ENCODE measurements at places on chromosomes 1 and 21.

DNA sequence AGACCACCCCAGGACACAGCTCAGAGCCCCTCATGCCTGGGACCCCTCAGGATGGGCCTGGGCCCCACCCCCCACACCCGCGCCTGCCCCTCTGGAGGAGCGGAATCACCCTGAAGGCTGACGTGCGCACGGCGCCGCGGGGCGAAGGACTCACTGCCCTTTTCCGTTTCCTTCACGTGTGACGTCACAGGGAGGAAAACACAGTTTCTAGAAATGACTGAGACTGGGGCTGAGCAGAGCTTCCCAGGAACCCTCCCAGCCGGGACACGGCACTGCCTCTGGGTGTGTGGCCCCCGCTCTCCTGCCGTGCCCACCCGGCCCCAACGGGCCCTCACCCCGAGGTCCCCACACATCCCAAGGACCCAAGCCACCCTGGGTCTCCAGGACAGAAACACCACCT lies 5.4 kb upstream of the TNFRSF4 start:
- peak; percentile 39 for DNase-seq

GRCh38 chr21:32336711-32337110 lies 38.1 kb downstream of the MRAP start:
- DNase-seq = no peak

- DNase-seq = no peak
Measured at GRCh38 chr1:235403593-235403992, 36.4 kb downstream of the TBCE start.

DNA sequence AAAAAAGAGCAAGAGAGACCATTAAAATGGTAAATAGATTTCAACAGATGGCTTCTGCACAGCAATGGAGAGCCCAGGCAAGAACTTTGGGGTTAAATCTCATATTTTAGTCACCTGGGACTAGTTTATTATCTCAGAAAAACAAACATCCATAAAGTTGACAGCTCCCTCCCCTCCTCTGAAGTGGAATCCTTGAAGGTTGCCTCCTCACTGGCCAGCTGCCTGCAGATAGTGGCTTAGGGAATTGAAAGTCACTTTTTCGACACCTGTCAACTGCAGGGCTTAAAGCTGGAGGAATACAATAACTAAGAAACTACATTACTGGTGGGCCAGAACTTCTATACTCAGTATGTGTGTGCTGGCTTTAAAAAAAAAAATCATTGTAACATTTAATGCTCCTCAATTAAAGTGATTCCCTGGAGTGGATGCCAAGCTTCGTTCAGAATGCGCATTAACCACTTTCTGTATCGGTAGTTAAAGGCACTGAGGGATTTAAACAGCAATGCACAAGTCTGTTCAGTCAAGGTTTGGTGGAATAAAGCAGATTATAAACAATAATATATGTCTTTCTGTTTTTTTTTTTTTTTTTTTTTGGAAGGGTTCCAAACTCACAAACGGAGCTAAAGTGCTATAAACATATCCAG lies 52.5 kb downstream of the LHX4 start:
- DNase-seq = no peak

- DNase-seq = no peak
Measured at GRCh38 chr1:19205845-19206244, 4.2 kb downstream of the UBR4 start.

DNA sequence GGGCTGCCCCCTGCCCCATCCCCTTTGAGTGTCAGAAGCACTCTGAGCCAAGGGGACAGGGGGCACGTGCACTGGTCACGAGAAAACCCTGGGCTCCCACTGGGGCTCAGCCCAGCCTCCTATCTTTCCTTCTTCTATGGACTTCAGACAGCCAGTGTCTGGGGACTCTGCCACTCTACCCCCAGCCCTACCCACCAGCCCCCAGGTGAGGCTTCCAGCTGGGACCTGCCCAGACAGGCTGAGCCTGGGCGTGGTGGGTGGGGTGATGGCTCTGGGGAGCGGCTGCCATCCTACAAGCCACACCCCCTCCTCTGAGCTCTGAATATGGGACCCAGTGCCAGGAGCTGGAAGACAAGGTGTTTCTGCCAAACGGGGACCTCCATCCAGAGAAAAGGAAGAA lies 8.0 kb upstream of the SFN start:
- DNase-seq = no peak

- DNase-seq = no peak
Measured at GRCh38 chr1:205028924-205029323, 14.1 kb upstream of the CNTN2 start.

DNA sequence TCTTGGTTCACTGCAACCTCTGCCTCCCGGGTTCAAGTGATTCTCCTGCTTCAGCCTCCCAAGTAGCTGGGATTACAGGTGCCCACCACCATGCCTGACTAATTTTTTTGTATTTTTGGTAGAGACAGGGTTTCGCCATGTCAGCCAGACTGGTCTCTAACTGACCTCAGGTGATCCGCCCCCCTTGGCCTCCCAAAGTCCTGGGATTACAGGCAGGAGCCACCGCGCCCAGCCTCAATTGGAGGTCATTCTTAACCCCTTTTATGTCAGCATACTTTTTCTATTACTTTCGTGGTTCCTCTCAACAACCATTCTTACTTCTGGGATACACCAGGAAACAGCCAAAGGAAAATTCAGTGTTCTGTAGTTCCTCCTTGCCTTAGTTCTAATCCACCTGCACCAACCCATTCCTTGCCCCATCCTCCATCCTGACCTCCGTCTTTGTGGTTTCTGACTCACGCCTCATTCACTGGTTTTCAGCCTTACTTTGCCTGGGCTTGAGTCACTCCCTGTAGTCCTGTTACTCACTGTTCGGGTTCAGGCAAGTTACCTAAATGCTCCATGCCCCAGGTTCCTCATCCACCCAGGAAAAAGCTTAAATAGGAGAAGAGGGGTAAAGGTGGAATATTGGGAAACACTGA lies 12.9 kb upstream of the BCL10 start:
- DNase-seq = no peak

DNA sequence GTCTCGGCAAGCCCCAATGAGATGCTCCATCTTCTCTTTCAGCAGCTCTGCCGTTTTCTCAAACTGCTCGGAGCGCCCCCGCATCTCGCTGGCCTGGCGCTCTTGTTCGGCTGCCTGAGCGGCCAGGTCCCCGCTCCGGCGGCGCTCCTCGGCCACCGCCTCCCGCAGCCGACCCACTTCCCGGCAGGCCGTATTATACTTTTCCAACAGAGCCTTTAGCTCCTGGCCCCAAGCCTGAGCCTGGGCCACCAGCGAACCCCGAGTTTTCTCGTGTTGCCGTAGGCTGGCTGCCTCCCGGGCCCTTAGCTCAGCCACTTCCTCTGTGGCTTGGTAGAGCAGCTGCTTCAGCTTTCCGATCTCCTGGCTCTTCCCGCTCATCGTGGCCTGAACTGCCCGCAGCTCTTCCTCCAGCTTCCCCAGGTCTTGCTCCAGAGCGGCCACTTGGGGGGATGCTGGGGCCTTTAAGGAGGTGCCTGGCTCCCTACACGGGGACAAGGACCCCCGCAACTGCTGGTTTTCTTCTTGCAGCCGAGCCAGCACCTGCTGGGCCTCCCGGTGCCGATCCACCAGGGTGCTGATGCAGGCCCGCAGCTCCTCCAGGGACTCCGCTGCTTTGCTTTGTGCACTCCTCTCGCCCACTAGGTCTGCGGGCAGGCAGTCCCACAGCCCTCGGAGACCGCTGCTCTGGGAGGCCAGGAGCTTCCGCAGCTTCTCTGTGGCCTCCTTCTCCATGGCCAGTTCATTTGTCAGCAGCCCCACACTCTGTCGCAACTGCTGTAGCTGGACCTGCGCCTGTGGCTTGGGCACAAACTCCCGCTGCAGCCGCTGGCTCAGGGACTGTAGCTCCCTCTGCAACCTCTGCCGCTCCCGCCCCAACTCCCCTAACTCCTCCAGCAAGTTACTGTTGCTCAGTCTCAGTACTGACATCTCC lies 13.4 kb upstream of the PIAS3 start:
- DNase-seq = peak; percentile 22

GRCh38 chr21:27108701-27109100 lies 141.8 kb upstream of the ADAMTS5 start:
- no peak for DNase-seq

GRCh38 chr21:34522284-34522683 lies 10.3 kb upstream of the KCNE1 start:
- DNase-seq = no peak

DNA sequence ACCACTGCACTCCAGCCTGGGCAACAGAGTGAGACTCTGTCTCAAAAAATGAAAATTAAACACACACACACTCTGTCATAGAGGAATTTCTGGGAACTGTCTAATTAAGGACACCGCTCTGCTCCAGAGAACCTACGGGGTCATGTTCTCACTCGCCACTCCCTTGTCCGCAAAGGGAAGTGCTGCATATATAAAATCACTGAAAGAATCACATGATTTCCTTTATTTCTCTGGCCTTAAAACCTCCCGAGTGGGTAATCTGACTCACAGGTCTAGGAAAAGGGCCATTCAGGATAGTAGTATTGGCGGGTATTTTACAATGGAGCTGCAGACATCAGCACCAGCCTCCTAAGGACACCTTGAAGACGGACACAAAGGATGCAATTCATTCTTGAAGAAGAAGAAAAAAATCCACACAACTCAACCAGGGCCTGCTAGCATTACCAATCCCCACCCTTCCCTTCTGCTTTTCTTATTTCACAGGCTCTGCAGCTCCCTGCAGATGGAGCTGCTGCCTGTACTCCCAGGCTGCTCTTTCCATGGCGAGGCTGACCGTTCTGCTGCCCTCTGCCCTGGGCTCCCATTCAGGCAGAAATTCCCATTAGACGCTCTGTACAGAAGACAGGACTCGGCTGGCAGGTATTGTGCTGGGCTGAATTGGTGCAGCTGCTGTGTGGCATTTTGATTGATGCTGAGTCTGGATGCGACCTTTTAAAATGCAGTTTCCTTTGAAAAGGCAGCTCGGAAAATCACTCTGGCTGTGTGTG lies 53.3 kb upstream of the FAM89A start:
- no peak for DNase-seq

DNA sequence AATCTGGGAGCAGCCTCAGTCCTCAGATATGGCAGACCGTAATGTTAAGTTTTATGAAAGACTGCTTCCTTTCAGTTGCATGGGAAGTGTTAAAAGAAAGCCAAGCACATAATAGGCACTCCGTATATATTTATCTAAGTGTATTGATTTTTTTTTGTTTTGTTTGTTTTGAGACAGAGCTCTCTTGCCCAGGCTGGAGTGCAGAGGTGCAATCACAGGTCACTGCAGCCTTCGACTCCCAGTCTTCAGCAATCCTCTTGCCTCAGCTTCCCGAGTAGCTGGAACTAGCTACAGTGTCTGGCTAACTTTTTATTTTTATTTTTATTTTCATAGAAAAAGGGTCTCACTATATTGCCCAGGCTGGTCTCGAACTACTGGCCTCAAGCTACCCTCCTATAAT lies 341.8 kb downstream of the USH2A start:
- no peak for DNase-seq

GRCh38 chr1:26550946-26551345 lies 21.4 kb downstream of the RPS6KA1 start:
- DNase-seq = no peak

DNA sequence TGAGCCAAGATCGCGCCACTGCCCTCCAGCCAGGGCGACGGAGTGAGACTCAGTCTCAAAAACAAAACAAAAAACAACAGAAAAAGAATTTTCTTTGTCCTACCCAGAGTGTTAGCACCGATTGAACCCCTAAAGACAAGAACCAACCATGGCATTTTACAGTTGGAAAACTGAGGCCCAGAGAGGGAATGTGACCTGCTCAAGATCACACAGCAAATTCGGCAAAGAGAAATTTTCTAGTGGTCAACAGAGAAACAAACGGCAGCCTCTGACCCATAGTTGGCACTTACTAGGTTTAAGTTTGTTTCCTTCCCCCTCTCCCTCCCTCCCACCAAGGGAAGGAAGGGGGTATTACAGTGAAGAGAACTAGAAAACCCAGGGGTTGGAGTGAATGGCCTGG lies 20.5 kb upstream of the ACTL8 start:
- no peak for DNase-seq

GRCh38 chr1:7470904-7471638 lies 300.0 kb upstream of the VAMP3 start:
- DNase-seq = no peak

GRCh38 chr1:76959556-76959955 lies 92.3 kb downstream of the ST6GALNAC5 start:
- DNase-seq = no peak

DNA sequence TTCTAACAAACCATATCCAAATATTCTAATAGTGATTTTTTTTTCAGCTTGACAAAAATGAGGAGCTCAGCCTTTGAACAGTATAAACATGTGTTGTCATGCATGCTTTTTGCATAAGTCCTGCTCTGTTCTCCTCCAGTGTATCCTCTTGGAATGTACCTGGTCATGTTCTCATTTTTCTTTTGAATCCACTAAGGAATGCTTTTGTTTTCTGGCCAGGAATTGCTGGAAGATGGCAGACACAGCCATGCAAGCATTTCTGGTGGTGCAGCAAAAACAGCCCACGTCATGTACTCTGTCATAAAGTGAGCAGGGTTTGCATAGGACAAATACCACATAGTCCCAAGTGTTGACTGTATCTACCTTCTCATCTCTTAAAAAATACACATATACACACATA lies 11.5 kb upstream of the PLD5 start:
- no peak for DNase-seq

DNA sequence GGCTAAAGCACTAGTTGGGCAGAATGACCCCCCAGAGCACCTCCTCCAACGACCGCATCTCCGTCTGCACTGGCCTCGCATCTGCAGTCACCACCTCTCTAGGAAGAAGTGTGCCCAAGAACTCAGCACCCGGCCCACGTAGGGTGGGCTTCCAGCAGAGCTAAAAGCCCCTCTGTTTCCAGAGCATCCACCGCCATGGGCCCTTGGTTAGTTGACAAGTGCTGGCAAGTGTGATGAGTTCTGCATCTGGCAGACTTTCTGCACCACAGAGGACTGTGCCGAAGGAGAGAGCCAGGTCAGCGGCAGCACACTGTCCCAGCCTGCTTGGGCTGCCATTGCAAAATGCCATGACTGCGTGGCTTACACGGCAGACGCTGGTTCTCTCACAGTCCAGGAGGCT lies 76.4 kb upstream of the COL6A1 start:
- no peak for DNase-seq

- no peak for DNase-seq
Measured at GRCh38 chr1:236206548-236206947, 64.2 kb downstream of the GPR137B start.

DNA sequence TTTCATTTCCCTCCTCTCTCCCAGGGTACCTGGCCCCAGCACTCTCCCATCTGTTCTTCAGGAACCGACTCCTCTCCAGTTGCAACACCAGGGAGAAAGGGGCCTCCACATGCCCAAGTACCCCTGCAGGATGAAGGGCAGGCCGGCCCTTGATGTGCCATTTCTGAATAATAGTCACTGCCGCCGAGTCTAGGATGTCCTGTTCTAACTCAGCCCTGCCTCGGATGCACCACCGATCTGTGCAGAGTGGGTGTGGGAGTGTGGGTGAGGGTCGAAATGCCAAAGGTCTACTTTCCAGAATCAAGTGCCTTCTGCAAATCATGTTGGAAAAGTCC lies 25.4 kb upstream of the SPSB1 start:
- DNase-seq = no peak

All from stimulated activated CD4-positive, alpha-beta T cell treated with anti-CD3 and anti-CD28 coated beads, Interleukin-15, amount 100 ng/mL, for 1 hour (primary cell).